AML-193 (cell line): ENCODE measurements at places on chromosomes 1 and 21.
A peak's percentile ranks its signal among the peaks of the same experiment; 100 is the strongest.

DNA sequence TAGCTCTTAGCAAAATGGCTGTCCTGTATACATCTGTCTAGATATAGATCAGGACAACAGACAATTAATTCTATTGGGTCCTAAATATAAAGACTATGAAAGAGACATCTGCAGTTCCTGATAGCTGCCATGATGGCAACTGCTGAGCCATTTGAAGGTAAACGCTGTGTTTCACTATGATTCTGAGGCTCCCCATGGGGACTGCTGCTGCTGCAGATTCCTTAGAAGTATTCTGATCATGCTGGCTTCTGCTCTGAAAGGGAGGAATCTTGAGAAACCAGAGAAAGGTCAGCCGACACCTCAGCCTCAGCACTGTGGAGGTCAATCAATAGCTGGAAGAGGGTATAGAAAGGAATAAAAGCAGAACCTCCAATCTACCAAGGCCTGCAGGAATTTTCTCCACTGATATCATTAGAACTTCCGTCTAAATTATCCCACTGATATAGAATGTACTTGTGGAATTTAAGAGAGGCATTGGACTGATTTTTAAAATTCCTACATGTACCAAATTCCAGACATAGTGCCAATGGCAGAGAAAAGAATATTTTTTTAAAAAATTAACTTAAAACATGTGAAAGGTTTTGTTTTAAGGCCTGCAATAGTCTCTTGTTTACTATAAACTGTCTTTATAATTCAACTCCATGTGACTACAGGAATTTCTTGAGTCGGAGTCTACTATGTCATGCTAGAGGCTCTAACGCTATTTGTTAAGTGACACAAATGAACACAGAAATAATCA is 53.2 kb downstream of the DDAH1 start:
- no peak for DNase-seq

- no peak for DNase-seq
Measured at GRCh38 chr21:34965200-34966174, 83.6 kb downstream of the RUNX1 start.

- DNase-seq = peak; percentile 45
Measured at GRCh38 chr1:203593723-203594122, 32.9 kb upstream of the ATP2B4 start.

- DNase-seq = peak; percentile 77
Measured at GRCh38 chr1:19123837-19124236, 86.2 kb downstream of the UBR4 start.

DNA sequence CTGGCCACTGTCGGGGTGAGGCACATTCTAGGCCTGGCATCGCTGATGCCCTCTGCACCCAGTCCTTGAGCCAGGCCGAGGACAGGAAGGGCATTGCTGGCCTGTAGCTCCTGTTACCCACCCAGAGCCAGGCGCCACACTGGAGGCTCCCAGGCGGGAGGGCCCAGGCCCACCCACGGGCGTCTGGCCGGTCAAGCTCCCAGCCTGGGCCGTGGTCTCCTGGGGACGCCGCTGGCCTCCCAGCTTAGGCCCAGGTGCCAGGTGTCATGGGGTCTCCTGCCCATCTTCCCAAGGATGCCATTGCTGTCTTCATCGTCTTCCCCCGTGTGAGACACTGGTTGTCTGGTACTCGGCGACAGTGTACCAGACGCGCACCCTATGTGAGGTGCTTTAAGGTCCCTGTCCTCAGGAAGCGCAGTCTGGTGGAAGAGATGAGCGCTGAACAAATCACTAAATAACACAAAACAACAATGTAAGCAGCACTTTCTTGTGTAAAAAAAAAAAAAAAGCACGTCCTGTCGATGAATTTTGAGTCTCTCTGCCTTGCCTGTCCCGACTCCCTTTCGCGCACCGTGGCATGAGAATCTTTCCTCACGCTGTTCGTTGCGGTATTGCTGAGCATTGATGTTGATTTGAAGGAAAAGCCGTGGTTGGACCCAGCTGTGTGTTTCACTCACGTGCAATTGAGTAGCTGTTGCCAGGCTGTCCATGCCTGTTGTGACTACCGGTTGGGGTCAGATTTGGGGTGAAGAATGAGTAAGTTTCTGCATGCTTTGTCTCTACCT is 27.0 kb upstream of the TRAPPC10 start:
- no peak for DNase-seq

- DNase-seq = no peak
Measured at GRCh38 chr1:198627436-198628066, 11.3 kb upstream of the PTPRC start.

DNA sequence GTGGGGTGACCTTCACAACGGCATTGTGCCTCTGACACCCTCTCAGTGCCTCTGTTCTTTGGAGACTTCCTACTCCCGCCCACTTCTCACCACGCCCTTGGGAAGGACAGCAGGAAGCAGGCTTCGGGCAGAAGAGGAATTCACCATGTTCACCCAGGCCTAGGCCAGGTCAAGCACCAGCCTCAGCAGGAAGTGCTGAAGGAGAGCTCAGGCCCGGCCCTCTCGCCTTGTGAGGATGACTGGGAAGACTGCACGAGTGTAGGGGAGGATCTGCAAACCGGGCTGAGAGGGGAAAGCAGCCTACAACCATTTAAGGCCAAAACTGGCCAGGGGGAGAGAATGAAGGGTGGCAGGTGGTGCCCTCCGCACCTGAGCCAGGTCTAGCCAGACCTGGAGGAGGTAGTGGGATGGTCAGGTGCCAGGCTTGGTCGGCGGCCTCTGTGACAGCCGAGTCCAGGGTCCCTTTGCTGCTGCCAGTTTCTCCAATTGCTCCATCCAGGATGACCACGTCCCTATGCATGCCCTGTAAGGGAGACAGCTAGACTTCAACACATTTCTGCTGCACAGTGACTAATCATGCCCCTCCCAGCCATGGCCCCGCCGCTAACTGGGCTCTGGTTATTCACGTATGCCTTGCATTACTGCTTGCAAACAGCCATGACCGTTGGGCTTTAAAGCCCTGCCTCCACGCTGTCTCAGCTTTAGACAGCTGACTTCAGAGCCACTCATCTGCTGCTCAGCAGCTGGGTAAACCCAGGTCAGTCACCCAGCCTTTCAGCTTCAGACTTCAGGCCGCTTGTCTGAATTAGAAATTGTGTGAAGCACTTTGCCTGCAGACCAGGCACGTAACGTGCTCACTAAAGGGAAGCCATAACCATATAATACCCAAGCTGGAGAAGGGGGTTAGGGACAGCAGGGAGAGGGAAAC is 8.9 kb downstream of the MRTO4 start:
- DNase-seq = no peak

GRCh38 chr1:12615865-12616708 is 1.9 kb downstream of the DHRS3 start:
- DNase-seq = no peak

GRCh38 chr1:178634445-178634844 is 90.6 kb upstream of the RALGPS2 start:
- DNase-seq = no peak

- DNase-seq = no peak
Measured at GRCh38 chr1:51044199-51044598, 57.8 kb upstream of the C1orf185 start.

- DNase-seq = no peak
Measured at GRCh38 chr1:228276174-228276831, 68.5 kb downstream of the OBSCN start.

- no peak for DNase-seq
Measured at GRCh38 chr1:177142791-177143271, 21.7 kb downstream of the ASTN1 start.

GRCh38 chr1:3174487-3175247 is 105.7 kb downstream of the PRDM16 start:
- no peak for DNase-seq

- no peak for DNase-seq
Measured at GRCh38 chr1:78447086-78447485, 43.7 kb upstream of the PTGFR start.

DNA sequence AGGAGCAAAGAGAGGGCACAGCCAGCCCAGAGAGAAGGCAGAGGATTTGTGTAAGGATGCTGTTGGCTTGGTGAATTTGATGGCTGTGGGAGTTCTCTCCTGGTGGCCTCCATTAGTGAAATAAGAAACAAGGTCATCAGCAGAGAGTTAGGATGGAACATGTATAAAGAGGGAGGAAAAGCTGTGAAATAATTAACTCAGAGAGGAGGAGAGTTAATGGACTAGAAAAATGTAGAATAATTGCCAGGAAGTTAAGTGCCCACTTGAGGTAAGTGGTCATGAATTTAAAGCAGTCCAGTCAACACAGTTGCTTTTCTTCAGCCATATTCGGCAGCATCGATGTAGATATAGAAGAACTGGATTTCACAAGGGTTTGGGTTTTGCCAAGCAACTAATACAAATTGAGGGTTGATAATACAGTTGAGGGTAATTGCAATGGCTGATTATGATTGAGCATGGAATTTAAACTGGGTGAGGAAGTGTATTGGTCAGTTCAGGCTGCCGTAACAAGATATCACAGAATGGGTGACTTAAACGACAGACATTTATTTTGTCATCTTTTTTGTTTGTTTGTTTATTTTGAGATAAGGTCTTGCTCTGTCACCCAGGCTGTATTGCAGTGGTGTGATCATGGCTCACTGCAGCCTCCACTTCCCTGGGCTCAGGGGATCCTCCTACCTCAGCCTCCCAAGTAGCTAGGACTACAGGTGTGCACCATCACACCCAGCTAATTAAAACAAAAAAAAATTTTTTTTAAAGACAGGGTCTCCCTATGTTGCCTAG is 31.7 kb upstream of the KLF17 start:
- DNase-seq = no peak

GRCh38 chr1:220990427-220991339 is 111.4 kb downstream of the HLX start:
- DNase-seq = no peak

GRCh38 chr1:40665335-40666171 is at the start of gene RIMS3:
Gene RIMS3, minus strand, starts transcription at chr1:40665682. Its CDS starts 23,757 bp downstream, at chr1:40641925.
- peak; percentile 76 for DNase-seq

- DNase-seq = peak; percentile 31
Measured at GRCh38 chr1:39609618-39610331, 29.7 kb downstream of the HEYL start.
